ENCODE measurements at places on chromosomes 7 and 10.

- no peak for DNase-seq
Measured at GRCh38 chr7:1033546-1034145, 10.7 kb upstream of the GPR146 start.

- no peak for DNase-seq
Measured at GRCh38 chr7:117401293-117402002, 25.8 kb downstream of the ASZ1 start.

DNA sequence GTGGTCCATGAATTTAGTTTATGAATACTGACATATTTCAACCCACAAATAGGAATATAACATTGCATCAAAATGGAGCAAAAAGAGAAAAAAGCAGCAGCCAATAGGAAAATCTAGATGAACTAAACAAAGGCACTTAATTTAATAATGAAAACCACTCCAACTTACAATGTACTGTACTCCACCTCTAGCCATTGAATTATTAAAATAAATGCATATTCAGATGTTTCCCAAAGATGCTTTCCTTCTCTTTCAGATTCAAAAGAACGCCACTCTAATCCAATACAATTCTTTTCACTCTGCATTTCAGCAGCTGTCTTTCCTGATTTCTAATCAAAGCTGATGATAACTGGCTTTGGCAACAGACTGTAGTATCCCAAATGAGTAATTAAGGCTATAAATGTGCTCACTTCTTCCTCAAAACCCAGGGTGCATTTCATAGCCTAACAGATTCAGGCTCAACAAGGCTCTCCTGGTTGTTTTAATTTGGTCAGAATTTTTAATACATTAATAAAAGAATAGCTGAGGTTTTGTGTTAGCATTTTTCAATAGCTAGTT lies 577.1 kb downstream of the PARD3 start:
- DNase-seq = no peak

GRCh38 chr10:44992070-44992731 lies 8.5 kb upstream of the ZNF22 start:
- DNase-seq = no peak

DNA sequence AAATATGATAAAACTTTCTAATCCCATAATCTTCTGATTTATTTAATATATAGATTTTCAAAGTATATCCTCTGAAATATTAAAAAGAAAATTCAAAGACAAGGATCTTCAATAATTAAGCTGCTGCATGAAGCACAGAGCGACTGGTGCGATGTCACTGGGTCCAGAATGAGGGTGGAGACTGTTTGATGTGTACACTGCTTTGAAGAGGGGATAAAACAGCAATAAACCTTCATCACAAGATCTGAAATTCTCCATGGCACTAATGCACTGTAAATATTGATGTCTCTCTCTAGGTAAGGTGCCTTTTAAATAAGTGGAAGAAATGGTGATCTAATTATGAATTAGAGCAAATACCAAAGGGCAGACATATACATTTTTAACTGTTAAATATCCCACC lies 337.8 kb downstream of the PARD3 start:
- DNase-seq = no peak

DNA sequence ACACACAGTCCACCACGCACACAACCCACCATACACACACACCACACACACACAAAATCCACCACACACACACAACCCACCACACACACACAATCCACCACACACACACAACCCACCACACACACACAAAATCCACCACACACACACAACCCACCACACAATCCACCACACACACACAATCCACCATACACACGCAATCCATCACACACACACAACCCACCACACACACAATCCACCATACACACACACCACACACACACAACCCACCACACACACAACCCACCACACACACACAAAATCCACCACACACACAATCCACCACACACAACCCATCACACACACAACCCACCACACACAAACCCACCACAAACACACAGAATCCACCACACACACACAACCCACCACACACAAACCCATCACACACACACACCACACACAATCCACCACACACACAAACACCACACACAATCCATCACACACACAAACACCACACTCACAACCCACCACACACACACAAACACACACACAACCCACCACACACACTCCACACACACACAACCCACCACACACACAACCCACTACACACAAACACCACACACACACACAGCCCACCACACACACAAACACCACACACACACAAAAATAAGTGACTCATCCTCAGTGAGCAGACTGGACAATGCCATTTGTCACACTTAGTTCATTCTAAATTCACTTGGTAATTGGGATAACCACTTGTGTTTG lies 8.8 kb upstream of the REPIN1 start:
- no peak for DNase-seq

DNA sequence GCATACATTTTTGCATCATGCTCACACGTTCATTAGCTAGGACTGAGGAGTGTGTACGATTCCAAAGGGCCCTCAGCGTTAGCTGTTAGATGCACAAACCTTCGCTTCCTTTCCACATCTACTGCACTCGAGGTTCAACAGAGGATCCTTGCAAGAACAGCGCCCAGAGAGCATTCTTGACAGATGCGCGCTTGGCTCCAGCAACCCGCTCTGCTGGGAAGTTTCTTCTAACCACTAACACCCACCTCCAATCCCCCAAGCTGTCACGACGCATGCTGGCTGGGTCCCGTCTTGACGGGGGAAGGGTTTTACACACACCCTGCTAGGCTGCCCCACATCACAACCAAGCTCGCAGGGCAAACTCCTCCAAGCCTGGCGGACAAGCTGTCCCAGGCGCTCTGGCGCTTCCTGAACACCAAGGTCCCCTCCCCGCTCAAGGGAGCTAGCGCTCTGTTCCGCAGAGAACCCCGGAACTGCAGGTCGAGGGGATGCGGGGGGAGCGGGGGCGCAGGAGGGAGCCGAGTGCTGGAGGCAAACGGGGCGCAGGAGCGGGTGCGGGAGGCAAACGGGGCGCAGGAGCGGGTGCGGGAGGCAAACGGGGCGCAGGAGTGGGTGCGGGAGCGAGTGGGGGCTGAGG lies 653 bp upstream of the ADRB1 start:
- DNase-seq = no peak

DNA sequence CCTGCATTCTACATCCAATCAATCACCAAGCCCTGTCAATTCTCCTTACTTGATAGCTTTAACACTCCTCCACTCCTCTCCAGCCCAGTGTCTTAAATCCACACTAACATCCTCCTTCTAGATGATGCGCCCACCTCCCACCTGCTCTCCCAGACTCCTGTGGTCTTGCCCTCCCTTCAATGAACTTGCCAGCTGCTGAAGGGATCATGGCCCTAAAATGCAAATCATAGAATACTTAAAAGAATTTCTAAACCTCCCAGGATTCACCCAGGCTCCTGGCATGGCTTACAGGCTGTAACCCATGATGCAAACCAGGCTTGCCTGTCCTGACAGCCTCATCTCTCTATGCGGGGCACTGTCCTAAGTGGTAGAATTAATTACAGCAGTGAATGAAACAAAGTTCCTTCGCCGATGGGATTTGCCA lies 43.6 kb downstream of the SYPL1 start:
- no peak for DNase-seq

DNA sequence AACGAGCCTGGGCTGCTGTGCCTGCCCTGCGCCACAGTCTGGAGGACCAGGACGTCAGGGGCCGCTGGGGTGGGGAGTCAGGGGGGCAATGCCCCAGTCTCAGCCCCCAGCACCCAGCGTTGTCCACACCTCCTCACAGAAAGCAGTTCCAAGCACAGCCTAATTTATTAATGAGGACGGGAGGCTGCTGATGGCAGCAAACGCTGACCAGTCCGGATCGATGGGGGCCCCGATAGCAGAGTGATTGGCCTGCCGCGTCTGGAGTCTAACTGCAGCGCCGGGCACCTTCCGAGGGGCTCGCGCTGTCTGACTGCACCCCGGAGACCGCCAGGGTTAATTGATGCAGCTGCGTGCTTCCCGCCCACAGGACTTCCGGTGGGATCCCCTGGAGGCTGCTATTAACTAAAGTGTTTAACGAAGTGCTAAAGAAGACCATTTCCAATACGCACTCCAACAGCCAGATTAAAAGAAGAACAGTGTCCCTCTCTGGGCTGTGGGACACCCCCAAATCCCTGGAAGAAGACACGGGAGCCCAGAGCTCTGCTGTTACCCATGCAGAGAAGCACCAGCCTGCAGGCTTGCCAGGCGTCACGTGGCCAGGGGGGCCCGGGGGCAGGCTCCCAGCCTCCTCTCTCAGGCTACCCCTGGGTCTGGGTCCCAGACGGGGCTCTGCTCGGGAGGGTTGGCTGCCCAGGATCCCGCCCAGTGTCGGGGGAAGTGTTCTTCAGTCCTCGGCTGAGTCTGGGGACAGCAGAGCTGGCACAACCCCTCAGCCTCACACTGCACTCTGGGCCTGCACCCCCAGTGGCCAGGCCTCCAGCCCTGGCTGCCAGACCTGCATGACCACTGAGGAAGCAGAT lies 63.8 kb downstream of the MICALL2 start:
- no peak for DNase-seq

GRCh38 chr10:31918671-31919409 lies 9.8 kb downstream of the ARHGAP12 start:
- no peak for DNase-seq

DNA sequence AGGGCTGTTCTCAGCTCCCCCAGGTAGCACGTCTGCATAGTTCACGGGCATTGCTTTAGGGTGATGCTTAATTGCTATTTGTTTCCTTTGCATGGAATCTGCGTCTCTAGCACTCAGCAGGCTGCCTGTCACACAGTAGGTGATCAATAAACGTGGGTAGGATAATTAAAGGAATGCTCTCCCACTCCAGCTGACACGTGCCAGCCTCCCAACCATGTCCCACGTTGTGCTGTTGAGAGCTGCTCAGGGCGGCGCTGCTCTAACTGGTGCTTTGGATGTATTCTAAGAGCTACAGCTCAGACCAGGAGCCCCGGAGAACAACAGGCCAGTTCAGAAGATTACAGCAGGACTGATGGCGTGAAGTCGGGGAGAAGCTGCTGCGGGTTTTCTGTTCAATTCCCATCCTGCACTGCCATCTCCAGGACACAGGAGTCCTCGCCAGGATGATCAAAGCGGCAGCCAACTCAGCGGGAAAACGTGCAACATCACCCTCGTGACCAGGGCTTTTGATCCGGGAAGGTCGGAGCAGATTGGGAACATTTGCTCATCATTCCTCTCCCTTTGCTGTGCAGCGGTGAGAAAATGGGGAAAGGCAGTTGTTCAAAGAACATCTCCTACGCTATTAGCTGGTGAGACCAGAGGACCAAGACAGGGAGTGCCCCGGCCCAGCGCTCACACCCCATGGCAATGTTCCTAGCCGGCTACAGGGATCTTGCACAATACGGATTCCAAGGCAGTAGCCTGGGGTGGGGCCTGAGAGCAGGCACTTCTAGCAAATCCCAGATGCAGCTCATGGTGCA lies 50.5 kb upstream of the FOXK1 start:
- no peak for DNase-seq

- no peak for DNase-seq
Measured at GRCh38 chr10:94777886-94778458, 15.5 kb downstream of the CYP2C19 start.

DNA sequence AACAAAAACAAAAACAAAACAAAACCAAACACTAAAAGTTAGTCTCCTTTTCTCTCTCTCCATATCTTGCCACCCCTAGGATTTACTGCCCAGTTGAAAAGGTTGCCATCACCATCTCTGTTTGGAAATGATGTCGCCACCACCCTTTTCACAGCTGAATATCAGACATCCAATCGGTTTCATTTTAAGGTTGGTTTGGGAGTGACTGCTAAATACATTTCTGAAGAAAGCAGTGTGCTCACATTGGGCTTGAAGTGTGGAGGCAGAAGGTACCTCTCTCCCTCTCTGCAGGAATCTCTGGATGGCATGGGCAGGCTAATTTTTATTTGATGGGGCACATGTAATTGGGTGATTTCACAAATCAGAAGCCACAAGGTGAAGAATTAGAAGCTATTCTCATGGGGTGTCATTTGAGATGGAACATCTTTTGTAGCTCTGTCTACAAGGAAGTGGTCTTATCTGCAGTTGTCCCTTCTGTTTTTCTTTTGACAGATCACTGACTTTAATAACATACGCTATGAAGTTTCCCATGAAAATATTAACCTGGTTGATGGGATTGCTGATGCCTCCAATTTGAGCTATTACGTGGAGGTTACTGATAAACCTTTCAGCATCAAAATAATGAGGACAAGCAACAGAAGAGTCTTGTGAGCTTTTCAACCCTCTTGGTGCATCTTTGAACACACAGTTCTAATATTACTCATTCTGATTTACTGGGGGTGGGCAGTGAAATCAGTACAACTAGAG lies 20.1 kb downstream of the MGAM2 start:
- DNase-seq = no peak

GRCh38 chr10:6020826-6021225 lies 41.3 kb downstream of the IL2RA start:
- no peak for DNase-seq

GRCh38 chr10:104284846-104285245 lies 15.9 kb downstream of the GSTO2 start:
- no peak for DNase-seq

Data from left renal pelvis (tissue), 4 donors.